ENCODE measurements at places on chromosomes 5 and 9.

DNA sequence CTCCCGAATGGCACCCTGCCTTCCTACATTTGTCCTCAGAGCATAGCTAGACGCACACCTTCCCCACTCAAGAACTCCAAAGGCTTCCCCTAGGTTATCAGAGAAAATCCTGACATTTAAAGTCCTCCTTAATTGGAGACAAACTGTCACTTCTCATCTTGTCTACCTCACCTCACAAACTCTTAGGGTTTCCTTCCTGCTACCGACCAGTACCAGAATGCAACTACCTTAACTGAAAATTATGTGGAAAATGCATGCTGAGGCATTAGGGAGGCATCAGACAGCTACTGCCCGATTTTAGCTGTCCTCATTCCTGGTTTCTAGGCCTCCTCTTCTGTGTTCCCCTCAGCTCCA, 17.9 kb upstream of the TNIP1 start:
- DNase-seq, result no peak

DNA sequence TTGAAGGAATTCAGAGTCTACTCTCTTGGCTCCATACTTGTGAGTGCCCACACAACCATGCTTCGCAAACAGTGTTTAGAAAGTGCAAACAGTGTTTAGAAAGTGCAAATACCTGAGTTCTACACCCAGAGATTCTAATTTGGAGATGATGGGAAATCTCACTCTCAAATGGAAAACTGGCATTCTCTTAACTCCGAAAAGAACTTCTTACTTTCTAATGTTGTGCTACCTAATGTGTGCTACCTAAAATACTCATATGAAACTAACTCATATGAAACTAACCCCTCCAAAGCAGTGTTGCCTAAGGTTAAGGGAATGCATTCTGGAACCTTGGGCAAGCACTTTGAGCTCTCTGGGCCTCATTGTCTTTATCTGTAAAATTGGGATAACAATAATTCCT, 55.5 kb upstream of the ZNF366 start:
- no peak for DNase-seq

- DNase-seq, result no peak
These were observed 68.1 kb downstream of the ACTL7B start for GRCh38 chr9:108787690-108788048.

DNA sequence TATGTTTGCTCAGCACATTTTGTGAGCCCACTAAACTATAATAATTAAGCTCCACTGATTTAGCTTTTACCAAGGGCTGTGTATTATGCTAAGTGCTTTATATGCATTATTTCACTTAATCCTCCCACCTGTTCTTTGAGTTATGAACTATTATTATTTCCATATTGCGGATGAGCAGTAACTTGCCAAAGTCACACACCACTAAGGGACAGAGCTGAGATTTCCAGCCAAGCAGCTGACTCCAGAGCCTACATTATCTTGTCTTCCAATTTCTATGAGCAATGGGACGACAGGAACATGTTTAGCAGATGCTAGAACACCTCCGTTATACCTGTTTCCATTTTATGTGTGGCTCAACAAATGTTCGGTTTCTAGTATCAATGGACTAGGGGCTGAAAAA, 237.5 kb upstream of the PANK3 start:
- no peak for DNase-seq

- no peak for DNase-seq
These were observed 1.8 kb downstream of the SHB start for GRCh38 chr9:38066914-38067858.

- DNase-seq, result no peak
These were observed 333.9 kb upstream of the IZUMO3 start for GRCh38 chr9:24879591-24879990.

GRCh38 chr5:171094356-171094755, 214.7 kb upstream of the TLX3 start:
- DNase-seq, result no peak

DNA sequence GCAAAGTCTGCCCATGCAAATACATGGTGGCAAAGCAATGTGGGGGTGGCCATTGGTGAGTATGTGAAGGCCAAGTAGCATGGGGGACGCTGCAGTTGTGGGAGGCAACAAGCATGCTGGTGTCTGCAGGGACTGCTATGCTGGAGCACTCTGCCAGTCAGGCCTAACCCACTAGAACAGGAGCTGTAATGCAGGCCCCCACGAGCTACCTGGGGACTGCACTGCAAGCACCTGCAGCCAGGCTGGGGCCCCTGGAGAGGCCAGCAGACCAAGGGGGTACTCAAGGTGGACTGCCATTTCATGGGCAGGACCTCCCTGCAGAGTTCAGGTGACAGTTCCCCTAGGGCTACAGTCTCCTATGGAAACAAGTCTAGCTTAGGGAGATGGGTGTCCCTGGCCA, 183.8 kb upstream of the PDE4D start:
- DNase-seq, result no peak

All from hypothalamus (tissue), 51 donors.